Left ventricle myocardium inferior (tissue), 1 donor: ENCODE measurements at places on chromosomes 16 and 17.
A peak's percentile ranks its signal among the peaks of the same experiment; 100 is the strongest.

GRCh38 chr17:4409659-4410058, 24.1 kb upstream of the SPNS3 start:
- no peak for DNase-seq

GRCh38 chr17:51166987-51167931, 1.0 kb downstream of the NME2 start:
- DNase-seq: peak; percentile 43

- DNase-seq: no peak
These were observed 5.5 kb upstream of the MAF start for GRCh38 chr16:79605999-79606398.

DNA sequence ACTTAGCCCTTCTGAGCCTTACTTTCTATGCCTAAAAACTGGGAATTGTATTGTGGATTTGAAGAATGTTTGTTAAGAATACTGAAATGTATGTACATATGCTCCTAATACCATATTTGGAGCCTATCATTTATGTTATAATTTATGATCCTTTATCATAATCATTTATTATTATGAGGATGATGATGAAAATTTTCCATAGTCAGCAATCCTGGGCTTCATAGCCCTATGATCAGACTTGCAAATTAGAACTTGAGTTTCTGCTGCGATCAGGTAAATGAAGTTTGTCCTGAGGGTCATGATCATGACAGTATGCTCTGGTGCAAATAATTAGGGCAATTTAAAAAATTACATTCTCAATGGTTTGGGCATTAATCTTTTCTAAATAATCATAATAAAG, 147.4 kb downstream of the CA10 start:
- no peak for DNase-seq

DNA sequence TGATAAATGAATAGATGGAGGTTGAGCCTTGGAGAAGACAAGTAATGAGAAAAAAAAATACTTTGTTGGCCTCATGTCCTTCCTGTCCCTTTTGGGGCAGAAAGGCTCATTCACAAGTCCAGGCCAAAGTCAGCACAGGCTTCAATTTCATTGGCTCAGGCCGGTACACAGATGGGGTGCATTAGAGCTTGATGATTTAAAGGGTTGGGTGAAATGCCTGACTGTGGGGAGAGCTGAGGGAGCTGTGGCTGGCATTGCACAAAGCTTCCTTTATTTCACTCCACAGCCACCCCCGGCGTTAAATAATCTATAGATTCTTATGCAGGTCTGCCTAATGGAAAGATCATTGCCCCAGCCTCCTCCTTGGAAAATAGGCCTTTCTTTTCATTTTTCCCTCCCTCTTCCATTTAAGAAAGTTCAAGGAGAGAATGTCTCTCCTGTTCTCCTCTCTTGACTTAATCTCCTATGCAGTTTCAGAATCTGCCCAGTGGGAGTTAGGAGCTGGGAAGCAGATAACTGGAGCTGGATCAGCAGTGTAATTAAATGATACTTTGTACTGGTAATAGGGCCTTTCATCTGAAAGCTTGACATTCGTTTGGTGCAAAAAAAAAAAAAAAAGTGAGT, 24.4 kb downstream of the YPEL2 start:
- DNase-seq: no peak

DNA sequence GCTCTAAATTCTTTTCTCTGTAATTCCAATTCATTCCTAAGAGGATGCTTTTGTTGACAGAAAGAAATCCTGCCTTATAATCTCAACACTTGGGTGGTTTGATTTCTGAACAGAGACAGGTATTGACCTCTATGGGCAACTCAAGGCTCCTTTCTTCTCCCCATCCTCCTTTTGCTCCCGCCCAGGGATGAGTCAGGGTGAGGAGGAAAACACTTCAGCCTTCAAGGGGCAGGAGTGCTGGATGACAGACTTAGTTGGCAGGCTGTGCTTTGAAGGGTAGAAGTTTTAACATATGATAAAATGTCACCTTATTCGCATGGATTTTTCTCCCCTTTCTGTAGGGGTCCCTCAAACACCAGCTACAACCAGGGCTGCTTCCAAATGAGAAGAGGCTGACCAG, 16.7 kb upstream of the TOM1L1 start:
- no peak for DNase-seq

DNA sequence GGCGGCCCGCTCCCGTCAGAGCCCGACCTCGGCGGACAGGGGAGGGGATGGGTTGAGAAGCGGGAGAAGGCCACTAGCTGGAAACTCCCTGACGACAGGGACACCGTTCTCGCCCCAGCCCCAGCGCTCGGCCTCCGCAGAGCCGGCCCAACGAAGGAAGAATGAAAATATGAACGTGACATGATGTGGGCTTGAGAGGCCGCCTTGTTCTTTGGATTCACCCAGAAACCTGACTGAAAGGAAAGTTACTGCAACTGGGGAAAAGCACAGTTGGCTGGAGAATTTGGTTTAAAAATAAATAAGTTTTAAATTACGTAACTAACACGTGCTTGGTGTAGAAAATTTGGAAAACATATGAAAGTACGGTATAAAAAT, 21.1 kb downstream of the NPTX1 start:
- DNase-seq: no peak

DNA sequence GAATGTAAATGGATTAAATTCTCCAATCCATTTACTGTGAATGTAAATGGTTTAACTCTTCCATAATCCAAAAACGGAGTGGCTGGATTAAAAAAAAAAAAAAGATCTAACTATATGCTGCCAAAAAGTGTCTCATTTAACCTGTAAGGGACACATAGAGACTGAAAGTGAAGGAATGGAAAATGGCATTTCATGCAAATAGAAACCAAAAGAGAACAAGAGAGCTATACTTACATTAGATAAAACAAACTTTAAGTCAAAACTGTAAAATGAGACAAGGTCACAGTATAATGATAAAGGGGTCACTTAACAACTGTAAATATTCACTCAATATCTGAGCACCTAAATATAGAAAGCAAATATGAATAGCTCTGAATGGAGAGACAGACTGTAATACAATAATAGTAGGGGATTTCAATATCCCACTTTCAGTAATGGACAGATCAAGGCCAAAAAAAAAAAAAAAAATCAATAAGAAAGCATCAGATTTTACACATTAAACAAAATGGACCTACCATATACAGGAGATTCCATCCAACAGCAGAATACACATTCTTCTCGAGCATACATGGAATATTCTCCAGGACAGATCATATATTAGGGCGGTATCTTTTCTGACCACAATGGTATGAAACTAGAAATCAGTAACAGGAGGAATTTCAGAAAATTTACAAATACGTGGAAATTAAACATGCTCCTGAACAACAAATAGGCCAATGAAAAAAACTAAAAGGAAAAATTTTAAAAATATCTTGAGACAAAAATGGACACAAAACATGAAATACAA, 36.4 kb downstream of the CDR2 start:
- no peak for DNase-seq

- no peak for DNase-seq
These were observed 16.2 kb upstream of the SEZ6 start for GRCh38 chr17:29022074-29022473.

DNA sequence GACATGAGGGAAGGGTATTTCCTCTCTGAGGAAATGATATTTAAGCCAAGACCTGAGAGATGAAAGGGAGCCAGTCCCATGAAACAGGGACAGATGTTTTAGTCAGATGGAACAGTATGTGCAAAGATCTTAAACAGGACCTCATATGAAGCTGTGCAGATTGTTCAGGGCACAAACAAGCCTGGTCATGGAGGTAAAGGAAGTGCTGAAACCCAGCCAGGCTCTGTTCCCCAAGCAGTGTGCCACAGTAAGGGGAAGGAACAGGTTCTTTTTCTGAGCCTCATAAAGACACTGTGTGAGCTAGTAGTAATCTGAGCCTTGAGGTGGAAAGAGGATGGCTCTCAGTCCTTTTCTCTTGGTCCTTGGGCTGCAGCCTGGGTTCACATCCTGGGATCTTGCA, 159.9 kb downstream of the ANKFN1 start:
- no peak for DNase-seq

DNA sequence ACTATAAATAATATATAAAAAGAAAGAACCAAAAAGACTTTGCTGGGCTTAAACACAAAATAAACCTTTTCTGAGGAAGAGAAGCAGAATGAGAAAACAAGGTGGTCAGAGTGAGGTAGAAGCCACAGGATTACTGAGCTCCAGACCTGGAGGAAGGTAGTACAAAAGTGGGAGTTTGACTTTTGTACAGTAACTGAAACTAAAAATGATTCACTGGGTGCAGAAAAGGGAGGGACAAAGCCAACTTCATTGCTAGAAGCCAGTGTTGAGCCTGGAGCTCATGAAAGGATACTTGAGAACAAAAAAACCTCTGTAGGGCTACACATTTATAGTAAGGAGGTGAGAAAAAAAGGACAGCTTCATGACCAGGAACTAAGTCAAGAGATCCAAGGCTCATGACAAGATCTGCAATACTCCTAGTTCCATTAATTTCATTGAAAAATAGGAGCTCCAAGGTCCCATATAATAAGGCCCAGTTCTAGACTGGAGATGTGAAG, 45.5 kb downstream of the PKD1L3 start:
- no peak for DNase-seq
